Skin of body (tissue), 3 donors: ENCODE measurements at places on chromosomes 6 and 20. TPM values are rescaled to one million over a fixed set of nuclear protein-coding genes. Genes with fewer than 3 reads are reported as not detected.

HLA-DQA2 gene
- total RNA-seq: 0.99 TPM

SMLR1 gene
- not detected for total RNA-seq

TOMM6 gene
- 46.5 TPM for total RNA-seq

SLC17A9 gene
- 4.7 TPM for total RNA-seq

DNA sequence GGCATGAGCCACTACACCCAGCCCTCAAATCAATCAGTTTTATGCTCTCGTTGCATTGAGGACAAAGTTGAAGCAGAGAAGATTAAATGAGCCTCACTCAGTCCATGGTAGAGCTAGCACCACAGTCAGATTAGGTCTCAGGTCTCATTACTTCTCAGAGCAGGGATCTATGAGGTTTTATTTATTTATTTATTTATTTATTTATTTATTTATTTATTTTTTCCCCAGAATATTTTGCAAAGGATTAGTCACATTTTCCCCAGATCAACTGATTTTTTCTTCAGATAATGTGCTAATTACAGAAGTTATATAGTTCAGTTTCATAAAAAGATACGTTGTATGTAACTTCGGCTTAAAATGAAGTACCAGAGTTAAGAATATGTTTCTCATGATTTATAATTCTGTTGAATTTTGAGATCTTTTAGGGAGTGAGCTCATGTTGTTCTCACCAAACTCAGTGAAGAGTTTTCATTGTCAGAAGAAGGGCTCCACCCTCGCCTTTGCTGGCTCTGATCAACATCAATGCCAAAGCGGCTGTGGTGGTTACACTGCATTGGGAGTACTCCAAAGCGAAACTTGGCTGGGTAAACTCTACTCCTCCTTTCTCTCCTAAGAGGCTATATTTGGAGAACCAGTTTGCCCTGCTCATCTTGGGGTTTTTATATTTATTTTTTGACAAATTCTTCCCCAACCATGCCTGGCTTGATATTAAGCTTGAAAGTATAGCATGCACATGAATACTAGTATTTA lies 12.9 kb upstream of the ID4 start:
- no peak for DNase-seq

GRCh38 chr6:147642458-147642857 lies 134.0 kb downstream of the SAMD5 start:
- peak; percentile 6 for DNase-seq

DNA sequence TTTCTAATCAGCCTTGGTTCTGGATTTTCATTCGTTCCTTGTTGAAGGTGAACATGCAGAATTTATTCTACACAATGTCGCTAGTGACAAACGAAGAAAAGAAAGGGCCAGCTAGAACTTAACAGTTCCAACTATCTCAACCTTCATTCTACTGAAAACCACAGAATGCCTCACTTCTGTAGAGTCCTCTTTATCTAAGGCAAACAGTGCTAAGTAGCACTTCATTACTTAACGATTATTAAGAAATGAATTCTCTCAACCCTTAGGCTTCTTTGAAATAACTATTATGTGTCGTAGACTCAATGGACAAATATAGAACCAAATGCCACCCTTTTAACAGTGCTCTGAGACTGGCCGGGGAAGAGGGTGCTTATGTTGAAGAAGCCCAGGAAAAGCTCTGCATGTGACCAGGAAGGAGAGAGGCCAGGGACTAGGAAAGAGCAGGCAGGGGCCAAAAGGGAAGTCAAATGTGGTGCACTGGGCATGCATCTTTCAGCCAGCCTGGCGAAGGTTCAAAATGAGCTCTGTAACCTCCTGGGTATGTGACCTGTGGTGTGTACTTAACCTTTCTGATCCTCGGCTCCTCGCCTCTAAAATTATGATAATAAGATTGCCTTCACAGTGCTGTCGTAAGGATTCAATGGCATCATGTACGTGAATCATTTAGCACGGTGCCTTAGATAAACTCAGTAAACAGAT lies 55.4 kb upstream of the BMP2 start:
- no peak for DNase-seq

GRCh38 chr6:154122195-154122925 lies 83.3 kb downstream of the OPRM1 start:
- no peak for DNase-seq

DNA sequence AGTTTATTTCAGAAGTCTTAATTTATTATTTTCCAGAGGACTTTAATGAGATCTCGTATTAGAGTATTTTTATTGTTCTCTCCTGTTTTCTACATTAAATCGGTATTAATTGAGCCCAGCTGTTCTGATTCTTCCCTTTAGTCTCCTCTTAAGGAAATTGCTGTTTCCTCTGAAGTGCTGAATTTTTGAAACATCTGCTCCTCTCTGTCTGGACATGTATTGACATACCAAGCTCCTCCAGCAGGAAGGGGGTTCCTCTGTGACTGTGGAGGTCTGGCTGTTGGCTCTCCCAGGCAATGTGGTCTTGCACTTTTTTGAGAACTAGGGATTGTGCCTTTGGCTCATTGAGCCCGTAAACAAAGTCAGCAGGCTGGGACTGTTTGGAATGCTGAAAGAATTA lies 74.9 kb downstream of the MAP3K4 start:
- DNase-seq: peak; percentile 8

GRCh38 chr6:149783551-149783950 lies 34.0 kb downstream of the PCMT1 start:
- DNase-seq: no peak

- DNase-seq: no peak
Observed at GRCh38 chr6:147806697-147807096, 298.2 kb downstream of the SAMD5 start.

DNA sequence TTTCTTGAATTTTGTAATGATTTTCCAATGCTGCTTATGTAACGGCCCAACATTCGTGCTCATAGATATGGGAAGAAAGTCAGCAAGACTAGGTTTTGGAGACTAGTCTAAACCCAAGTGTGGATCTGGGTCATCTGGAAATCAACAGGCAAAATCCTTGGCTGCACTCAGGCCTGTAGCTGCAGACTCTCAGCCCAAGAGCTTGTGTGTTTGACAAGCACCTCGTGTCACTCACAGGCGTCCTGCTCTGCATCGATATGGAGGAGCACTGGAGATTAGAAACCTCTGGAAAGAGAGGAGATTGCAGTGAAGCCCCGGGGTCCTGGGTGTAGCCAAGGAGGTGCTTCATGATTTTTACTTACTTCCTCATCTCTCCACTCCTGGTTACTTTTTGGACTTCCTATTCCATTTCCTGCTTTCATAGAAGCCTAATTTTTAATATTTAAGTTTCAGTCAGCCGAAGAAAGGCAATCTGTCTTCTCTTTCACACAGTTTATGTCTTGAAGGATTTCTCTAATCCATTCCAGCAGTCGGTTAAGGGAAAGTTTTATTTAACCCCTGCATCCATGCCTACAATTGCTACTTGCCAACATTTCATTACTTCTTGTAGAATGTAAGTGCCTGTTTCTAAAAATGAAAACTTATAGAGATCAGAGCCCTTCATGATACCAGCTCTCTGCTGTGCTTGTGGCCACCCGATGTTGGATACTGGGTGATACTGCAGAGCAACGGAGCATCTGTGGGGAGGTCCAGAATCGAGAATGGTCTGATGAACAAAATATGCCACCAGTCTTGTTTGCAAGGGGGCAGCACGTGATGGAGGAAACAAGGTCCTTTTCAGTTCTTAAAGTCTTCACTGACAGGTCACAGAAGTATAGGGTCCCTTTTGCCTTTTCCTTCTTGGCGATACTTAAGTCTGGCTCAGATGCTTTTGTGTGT lies 296.3 kb downstream of the QKI start:
- peak; percentile 43 for DNase-seq

GRCh38 chr20:23419995-23420901 lies 1.0 kb downstream of the NAPB start:
- no peak for DNase-seq

- no peak for DNase-seq
Observed at GRCh38 chr6:125550892-125551291, 198.5 kb upstream of the HEY2 start.
